Bronchial epithelial cell (primary cell): ENCODE measurements at places on chromosomes 5 and 9. TPM values are rescaled to one million over a fixed set of nuclear protein-coding genes. Genes with fewer than 3 reads are reported as not detected.

DNA sequence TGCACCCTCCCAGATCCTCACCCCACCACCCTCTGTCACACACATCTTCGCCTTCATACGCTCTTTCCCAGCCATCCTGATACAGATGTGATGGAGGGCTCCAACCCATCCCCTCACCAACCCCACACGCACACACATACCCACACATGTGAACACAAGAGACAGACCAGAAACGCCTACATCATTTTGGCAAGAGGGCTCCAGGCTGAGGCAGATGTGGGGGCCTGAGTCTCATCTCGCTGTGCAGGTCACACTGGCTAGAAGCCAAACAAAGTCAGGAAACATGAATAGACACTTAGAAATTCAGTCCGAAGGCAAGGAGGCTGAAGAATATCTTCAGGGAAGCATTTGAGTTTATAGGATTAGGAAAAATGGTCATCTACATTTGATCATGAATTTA lies 6.2 kb downstream of the PRDM12 start:
- no peak for DNase-seq

DNA sequence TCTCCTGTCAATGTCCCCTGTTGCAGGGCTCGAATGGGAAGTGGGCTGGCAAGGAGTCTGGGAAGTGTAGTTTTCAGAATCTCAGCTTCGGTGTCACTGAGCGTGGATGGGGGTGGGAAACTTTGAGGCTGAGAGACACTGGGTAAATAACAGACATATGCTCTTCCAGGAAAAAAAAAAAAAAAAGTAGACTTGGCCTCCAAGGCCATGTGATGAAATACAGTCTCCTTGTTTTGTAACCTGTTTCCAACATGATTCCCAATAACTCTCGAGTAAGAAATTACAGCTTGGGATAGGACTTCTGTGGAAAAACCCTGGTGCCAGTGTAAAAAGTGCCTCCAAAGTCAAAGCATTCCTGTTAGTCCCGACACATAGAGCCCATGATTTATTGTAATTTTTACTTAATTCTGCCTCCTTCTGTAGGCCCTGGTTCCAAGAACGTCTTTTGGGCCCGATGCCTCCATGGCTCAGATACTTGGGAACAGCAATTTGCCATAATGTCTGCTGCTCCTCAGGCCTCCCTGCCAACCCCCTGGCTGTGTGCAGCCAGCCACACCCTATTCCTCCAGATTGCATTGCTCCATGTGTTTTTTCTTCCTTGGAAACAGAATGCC lies 119.5 kb upstream of the TNC start:
- no peak for DNase-seq

DNA sequence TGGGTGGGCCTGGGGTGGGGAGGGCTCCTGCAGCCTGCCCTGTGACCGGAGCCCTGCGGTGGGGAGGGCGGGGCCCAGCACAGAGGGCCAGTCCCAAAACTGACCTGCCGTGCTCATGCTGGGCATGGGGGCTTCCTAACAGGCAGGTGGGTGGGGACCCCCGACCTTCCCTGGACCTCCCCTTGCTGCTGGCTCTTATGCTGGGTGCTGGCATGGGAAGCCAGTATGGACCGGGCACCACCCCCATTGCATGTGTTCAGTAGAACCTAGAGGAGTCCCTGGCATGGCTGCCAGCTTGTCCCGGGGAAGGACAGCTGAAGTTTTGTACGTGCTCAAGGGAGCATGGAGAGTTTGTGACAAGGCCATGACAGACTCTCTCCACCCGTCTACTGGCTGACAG lies 37.1 kb downstream of the WNK2 start:
- no peak for DNase-seq

PCDHB6 gene
- not detected in 2 replicates for total RNA-seq

FABP6 gene
- 0.77 TPM in 1 of 2 replicates, not detected in the other for total RNA-seq

PCDHB8 gene
- total RNA-seq = under 0.01 TPM in 2 replicates

GRCh38 chr5:24633715-24634325 lies 11.0 kb downstream of the CDH10 start:
- peak; percentile 41 for DNase-seq
